GM12892 (cell line): ENCODE measurements at places on chromosomes 13 and 19.

- peak; percentile 79 for DNase-seq
Observed at GRCh38 chr19:42132030-42132628, at the start of gene POU2F2. Gene POU2F2 (minus strand): TSS chr19:42132446. CDS start chr19:42132411, 35 bp downstream.

DNA sequence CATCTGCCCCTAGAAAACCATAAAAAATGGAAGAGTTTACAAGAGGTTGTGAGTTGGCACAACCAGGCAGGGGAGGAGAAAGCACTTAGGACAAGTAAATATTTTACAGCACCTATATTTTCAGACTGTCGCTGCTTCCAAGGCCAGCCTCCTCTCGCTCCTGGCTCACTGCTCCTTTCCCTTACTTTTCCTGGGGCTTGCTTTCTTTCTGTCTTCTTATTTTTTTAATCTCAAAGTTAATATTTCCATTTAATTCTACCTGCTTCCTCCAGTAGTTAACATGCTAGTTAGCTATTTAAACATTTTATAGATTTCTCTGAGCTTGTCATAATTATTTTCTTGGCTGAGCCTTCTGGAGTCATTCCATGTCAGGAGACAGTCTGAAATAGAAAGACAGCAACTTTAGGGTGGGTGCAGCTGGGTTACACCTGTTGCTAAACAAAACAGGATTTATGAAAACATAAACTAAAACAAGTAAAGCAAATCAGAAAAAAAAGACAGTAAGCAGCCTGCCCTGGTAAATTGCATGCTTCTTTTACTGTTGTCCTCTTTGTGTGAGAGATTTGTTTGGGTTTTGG is 330.1 kb downstream of the DLEU7 start:
- DNase-seq = no peak

DNA sequence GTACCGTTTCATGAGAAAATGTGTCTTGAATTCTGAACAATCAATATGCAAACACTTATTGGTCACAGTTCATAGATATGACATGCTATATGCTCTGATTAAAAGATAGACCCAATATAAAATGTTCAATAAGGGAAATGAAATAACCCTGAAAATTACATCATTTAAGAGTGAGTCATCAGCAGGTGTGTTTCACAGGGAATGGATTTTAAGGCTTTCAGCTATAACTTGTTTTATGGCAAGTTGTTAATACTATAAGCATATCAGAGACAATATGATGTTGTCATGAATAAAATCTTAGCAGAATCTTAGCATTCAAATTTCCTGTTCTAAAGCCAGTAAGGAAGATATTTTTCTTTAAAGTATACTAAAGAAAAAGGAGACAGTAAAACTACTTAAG is 483.4 kb upstream of the PCDH9 start:
- no peak for DNase-seq

DNA sequence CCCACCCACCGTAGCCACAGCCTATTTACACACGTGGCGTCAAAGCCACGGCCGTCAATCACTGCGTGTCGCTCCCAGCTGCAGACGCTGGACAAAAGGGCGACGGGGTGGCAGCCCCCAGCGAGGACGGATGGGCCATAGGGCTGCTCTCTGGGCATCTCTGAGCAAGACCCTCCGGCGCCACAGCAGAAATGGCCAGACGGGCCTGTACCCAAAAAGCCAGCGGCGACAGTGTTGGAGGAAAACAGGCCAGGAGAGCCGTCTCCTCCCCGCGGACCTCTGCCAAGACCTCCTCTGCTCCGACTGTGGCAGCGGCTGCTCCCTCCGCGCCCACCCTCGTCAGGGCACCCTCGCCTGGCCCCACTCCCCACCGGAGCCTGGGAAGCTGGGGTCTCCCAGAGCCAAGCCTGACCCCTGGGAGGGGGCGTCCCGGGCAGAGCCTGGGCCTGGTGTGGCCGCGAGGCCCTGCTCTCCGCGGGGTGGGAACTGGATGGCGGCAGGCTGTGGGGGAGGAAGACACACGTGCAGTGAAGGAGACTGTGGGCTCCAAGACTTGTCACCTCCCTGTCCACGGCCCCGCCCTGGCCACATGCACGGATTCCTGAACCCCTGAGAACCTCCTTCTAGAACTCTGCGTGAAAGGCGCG is 2.7 kb downstream of the C2CD4C start:
- no peak for DNase-seq

- peak; percentile 60 for DNase-seq
Observed at GRCh38 chr19:4229179-4229931, at the start of gene EBI3. Gene EBI3 (plus strand): TSS chr19:4229523. CDS start chr19:4229551, 28 bp downstream.

DNA sequence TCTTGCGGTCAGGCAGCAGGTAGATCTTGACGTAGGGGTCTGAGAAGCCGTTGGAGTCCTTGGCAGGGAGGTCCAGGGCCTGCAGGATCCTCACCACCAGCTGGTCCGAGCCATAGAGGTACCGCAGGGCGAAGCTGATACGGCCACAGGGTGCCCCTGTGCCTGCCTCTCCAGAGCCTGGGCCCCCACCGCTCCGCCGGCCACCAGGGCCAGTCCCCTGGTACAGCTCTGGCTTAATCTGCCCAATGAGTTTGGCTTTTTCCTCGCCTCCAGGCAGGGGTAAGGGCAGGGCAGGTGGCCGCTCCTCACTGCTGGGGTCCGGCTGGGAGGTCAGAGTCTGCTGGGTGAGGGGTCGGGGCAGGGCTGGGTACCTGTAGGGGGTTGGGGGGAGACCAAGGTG is 9.9 kb downstream of the SYT3 start:
- DNase-seq = no peak

- no peak for DNase-seq
Observed at GRCh38 chr19:49094505-49095482, 9.5 kb downstream of the SNRNP70 start.

DNA sequence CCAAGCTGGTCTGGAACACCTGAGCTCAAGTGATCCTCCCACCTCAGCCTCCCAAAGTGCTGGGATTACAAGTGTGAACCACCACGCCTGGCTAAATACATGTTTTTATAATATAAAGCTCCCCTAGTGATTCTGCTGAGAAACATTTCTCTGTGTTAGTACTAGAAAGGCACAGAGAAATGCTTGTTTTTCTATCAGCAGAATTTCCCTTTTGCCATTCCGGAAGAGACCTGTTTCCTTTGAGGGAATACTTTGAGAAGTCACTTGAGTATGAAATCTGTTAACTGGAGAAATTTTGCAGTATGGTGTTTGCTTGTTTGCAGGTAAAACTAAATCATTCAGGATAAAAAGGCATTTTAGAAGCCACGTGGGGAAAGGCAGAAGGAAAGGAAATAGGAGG is 4.4 kb upstream of the NLRP12 start:
- DNase-seq = no peak

DNA sequence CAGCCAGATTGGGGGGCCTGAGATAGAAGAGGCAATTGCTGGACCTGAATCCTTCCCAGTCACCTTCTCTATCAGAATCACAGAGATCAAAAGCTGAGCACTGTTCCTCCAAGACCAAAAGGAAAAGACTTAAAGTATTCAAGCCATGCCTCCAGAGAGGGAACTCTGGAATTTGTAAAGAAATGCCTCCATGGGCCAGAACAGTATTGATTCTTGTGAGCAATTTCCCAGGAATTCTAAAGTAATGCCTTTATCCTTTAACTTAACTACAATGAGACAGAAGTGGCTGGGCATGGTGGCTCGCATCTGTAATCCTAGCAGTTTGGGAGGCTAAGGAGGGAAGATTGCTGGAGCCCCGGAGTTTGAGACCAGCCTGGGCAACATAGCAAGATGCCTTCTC is 148.8 kb downstream of the FLT1 start:
- DNase-seq = no peak

DNA sequence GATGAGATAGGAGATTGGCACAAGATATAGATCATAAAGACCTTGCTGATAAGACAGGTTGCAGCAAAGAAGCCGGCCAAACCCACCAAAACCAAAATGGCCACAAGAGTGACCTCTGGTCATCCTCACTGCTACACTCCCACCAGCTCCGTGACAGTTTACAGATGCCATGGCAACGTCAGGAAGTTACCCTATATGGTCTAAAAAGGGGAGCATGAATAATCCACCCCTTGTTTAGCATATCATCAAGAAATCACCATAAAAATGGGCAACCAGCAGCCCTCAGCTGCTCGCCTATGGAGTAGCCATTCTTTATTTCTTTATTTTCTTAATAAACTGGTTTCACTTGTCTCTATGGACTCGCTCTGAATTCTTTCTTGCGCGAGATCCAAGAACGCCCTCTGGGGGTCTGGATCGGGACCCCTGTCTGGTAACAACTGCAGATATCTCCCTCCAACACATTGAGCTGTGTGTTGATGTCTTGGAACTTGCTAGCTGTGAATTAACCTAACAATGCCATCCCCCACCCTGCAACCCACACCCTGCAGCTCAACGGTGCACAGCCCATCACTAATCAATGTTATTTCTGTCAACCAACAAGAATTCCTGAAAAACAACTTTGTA is 27.1 kb upstream of the GRTP1 start:
- no peak for DNase-seq

DNA sequence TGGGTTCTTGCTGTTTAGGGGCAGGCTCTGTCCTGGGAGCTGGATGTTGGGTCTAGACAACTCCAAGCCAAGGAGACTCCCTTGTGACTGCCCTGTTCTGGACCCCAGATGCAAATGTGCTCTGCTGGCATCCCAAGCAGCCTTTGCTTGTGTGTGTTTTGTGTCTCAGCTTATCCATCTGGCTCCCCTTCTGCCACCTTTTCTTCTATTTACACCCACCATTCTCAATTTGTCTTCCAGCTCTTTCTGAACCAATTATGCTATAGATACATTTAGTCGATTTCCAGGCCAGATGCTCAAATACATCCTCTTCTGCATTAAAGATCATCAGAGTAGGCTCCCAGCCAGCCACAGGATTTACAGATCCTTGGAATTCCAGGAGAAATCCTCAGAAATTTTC is 115.0 kb upstream of the SLC7A1 start:
- DNase-seq = no peak

DNA sequence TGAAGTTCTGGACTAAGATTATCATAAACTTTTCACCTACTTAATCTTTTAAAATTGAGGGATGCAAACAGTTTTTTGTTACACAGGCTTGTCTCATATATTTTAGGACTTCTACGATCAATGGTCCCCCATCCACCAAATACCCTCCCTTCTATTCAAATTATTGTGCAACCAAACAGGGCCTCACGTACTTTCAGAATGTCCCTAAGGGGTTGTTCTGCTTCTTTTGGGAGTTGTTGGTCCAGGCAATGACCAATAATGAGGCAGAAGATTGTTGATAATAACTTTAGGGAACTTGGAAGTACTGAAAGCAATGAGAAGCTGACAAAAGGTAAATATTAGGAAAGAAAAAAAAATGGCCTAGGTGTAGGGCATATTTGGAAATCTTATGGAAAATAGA is 2.9 kb downstream of the DNAJC15 start:
- no peak for DNase-seq

DNA sequence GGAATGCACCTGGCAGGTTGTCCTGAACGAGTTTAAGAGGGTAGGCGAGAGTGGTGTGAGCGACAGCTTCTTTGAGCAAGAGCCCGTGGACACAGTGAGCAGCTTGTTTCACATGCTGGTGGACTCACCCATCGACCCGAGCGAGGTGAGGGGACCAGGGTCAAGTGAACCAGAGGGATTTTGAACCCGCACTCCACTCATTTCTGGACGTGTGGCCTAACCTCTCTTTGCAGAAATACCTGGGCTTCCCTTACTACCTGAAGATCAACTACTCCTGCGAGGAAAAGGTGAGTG is 1.7 kb downstream of the CATSPERG start:
- DNase-seq = no peak

GRCh38 chr13:98665638-98665995 is 86.9 kb downstream of the SLC15A1 start:
- no peak for DNase-seq

DNA sequence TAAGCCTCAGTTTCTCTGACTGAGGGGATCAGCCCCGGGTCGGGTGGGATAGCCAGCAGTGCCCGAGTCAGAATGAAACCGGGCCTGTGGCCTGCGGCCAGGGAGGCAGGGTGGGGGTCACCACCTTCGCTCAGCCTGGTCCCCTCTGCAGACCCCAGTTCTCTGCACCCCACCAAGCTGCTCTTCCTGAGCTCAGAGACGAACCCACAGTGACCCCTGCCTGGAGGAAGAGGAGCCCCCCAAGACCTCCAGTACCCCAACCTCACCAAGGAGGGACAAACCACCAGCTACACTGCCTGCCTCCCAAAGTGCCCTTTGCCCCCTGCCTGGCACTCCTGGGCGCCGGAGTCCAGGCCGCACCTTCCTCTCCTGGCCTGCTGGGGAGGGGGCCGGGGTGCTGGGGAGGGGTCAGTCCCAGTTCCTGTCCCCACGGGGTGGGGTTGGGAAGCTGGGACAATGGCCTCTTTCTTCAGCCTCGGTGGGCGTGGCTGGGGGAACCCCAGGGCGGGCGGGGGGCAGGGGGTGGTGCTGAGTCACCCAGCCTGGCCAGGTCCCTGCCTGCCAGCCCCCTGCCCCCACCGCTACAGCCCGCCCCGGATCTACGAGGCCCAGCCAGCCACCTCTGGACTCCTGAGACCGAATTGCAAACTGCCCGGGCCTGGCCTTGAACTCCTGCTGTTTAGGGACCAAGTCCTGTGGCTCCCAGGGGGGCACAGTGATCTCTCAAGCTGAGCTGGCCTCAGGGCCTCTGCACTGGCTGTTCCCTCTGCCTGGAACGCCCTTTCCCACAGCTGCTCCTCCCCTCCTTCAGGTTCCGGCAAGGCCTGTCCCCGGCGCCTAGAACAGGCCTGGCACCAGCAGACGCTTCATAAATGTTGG is 14.3 kb downstream of the ZBTB7A start:
- DNase-seq = no peak

DNA sequence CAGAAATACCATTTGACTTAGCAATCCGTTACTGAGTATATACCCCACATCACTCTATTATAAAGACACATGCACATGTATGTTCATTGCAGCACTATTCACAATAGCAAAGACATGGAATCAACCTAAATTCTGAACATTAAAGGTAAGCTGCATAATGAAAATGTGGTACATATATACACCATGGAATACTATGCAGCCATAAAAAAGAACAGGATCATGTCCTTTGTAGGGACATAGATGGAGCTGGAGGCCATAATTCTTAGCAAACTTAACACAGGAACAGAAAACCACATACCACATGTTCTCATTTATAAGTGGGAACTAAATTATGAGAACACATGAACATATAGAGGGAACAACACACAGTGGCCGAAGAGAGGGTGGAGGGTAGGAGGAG is 85.2 kb downstream of the NDFIP2 start:
- no peak for DNase-seq

DNA sequence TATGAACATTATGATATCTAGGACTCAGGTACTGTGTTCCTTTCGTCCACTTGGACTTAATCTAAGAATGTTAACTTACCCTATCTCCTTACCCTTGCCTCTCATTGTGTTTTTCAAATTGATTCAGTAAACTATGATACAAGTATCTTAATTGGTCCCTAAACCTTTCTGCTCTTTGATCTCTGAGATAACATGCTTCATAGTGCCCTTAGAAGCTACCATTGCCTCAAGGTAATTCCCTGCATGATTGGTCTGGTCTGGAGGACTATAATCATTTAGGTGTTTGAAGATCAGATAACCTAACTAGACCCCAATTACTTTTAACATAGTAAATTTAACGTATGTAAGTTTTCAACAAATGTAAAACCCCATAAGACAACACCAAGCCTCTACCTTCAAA is 169.9 kb upstream of the NBEA start:
- no peak for DNase-seq
